ENCODE measurements at places on chromosomes 2 and 18.

DNA sequence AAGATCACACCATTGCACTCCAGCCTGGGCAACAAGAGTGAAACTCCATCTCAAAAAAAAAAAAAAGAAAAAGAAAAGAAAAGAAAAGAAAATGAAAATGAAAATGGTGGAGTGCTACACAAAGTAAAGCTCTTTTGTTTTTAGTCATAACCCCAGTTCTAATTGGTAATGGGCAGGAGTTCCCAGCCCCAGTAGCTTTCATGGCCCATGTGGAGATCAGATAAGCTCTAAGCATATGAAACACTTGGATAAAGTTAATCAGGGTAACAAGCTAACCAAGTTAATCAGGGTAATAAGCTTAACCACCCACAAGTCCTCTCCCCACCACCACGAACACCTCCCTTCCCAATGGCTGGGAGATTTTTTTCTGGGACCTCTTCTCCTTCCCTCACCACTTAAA, 240.8 kb downstream of the BCL11A start:
- DNase-seq = no peak

- no peak for DNase-seq
Measured at GRCh38 chr18:3328532-3328931, 66.6 kb downstream of the MYL12B start.

- no peak for DNase-seq
Measured at GRCh38 chr18:59300676-59301285, 17.7 kb downstream of the CPLX4 start.

DNA sequence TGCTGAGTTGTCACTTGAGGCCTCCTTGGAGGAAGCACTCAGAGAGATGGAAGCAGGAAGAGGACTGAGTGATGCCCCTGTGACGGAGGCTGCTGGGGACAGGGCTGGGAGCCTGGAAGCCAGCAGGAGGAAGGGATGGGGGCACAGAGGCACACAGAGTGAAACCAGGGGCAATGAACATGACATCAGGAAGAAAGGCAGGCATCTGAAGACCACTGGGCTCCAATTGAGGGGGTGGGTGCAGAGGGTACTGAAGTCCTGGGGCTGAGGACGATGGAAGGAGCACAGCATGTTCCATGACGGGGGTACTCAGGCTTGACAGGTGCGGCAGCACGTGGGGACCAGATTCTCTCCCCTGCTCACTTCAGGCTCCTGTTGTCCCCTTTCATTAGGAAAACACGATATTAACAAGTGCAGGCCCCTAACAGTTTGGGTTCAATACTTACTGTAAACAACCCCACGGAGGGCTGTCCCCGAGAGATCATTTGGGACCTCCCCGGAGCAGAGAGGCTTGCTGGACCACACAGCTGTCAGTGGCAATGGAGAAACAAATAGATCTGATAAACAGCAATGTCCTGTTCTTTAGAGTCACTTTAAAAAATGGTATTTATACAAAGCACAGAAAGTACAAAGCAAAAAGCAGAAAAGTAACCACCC, 8.7 kb downstream of the INPP5D start:
- DNase-seq = no peak

- DNase-seq = no peak
Measured at GRCh38 chr18:40962784-40963183, 992.2 kb upstream of the PIK3C3 start.

- DNase-seq = no peak
Measured at GRCh38 chr18:37653618-37654017, 88.0 kb upstream of the CELF4 start.

- DNase-seq = no peak
Measured at GRCh38 chr2:214774108-214774507, 35.4 kb downstream of the BARD1 start.

GRCh38 chr2:158953926-158954763, 14.3 kb upstream of the TANC1 start:
- no peak for DNase-seq

GRCh38 chr2:125167820-125168219, 1142.7 kb downstream of the CNTNAP5 start:
- no peak for DNase-seq

- DNase-seq = peak; percentile 33
Measured at GRCh38 chr2:183248866-183249567, 124.8 kb downstream of the NUP35 start.

GRCh38 chr2:18976168-18976961, 382.1 kb downstream of the OSR1 start:
- no peak for DNase-seq

GRCh38 chr2:212979799-212980198, 171.6 kb downstream of the IKZF2 start:
- DNase-seq = no peak

GRCh38 chr2:3377279-3377611, 373 bp downstream of the EIPR1 start:
- DNase-seq = no peak

GRCh38 chr18:77701977-77702376, 452.3 kb downstream of the GALR1 start:
- no peak for DNase-seq

- DNase-seq = no peak
Measured at GRCh38 chr2:73292906-73293533, 328 bp downstream of the EGR4 start.

- DNase-seq = no peak
Measured at GRCh38 chr2:239512054-239512453, 111.2 kb upstream of the HDAC4 start.

DNA sequence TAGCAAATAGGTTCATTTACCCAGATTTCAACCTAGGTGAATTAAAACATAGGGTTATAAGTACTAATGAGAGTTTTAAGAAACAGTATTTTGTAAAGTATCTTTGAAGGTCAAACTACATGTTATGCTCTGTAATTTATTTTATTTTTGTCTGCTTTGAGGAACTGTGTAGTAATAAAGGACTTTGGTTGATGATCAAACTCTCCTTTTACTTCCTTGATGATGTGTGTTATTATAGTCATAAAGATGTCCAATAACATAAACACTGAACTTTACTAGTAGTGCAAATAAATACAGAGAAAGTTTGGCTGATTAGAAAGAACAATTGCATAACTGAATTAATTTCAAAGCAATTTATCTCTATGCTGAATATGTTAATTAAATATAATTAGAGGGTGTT, 6.3 kb downstream of the GULP1 start:
- no peak for DNase-seq

Data from globus pallidus (tissue), 1 donor.